RPMI7951 (cell line): ENCODE measurements at places on chromosomes 11 and 22.

DNA sequence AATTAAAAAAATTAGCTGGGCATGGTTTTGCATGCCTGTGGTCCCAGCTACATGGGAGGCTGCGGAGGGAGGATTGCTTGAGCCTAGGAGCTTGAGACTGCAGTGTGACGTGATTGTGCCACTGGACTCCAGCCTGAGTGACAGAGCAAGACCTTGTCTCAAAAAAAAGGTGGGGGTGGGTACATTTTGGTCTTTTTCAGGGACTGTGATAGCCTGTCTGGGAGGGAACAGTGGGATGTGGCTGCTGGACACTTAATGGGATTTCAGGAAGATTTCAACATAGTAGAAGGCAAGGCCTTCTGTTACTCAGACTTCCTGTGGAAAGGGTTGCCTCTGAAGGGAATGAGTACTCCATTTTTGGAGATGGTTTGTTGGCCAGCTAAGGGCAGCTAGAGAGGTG is 40.6 kb downstream of the RELT start:
- peak; percentile 55 for DNase-seq

- DNase-seq = peak; percentile 20
Observed at GRCh38 chr11:28757725-28758515, 649.7 kb downstream of the METTL15 start.

- DNase-seq = peak; percentile 16
Observed at GRCh38 chr11:112856591-112856990, 104.6 kb upstream of the NCAM1 start.

DNA sequence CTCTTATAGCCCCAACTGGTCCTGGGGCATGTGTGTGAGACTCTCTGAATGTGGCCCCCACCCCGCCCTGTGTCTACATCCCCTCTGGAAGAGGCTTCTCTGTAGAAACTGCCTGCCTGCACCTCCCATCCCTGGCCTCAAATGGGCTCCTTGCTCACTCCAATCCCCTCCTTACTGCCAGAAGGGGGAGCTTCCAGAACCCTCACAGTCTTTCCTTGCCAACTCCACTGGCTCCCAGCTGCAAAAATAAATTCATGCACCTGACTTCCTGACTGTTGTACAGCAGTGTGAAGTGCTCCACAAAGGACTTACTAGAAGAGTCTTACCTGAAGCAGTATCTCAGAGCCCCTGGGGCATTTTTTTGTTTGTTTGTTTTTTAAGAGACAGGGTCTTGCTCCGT is 15.2 kb upstream of the SERPIND1 start:
- DNase-seq = no peak

DNA sequence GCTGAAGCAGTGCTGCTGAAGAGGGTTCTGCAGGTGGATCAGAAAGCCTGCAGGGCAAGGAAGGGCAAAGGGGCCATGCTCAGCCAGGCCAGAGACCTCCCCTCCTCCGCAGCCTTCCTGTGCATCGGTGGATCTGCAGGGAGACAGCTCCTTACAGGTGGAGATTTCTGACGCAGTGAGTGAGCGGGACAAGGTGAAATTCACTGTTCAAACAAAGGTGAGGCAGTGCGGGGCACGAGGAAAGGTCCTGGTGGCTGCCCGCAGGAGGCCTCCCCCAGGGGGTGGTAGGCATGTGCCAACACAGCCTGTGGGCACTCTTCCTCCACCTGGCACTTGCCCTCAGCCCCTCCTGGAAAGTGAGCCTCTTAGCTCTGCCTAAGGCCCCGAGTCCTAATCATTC is 8.6 kb downstream of the CFL1 start:
- no peak for DNase-seq

DNA sequence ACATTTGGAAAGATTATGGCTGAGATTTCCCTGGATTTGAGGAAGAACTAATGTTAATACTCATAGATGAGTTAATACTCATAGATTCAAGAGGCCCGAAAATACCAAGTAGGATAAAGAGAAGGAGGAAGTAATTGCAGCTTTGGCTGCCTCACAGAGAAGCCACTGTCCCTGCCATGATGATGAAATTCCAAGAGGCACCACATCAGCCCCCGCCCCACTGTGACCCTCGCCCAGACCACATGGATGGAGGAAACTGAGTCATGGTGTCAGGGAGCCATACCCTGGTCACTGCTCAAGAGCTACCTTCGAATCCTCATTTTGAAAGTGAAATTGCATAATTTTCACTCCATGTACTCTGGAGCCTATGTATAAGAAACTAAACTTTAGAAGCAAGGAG is 92.9 kb upstream of the SLC22A12 start:
- DNase-seq = no peak

DNA sequence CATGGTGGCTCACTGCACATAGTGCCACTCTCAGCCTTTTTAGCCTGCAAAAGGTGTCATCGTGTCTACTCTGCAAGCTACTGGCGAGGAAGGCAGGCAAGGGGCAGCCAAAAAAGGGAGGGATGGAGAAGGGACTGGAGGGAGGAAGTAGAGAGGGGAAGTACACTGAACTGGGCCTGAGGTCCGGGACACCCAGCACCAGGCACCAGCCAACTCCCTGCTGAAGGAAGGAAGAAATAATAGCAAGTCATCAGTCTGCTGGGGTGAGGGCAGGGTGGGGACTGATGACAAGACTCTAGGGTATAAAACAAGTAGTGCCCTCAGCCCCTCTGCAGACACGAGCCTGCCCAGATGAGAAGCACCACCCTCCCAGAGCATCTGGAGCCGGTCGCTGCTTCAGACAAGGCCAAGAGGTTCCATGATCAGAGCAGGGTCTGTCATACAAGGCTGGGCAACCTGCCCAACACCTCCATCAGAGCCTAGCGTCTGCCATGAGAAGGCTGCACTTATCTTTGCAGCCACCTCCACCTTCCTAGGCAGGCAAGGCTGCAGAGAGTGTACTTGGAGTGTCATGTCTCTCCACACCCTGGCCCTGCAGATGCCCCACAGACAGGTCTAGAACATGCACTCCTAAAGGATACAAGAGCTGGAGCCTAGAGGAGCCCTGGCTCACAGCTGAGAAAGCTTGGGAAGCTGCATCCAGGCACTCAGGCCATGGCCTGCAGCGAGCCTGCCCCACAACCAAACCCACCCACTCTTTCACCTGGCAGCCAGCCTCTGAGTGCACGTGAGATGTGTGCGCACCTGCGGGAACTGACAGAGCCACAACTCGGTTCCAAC is 9.0 kb upstream of the COMT start:
- no peak for DNase-seq

DNA sequence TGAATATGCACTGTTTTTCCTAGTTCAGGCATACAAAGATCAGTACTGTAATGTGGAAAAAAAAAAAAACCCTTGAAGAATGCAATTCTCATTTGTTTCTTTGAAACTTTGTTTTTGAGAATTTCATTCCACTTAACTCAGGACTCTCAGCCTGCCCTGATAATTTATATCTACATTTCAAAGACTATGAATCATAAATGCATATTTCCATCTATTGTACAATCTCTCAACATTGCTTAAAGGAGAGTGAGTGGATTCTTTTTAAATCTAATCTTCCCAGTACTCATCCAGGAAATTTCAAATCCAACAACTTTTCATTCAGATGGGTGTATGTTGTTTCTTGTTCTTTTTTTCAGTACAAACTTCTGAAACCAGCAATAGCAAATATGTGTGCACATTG is 322.2 kb upstream of the DDI1 start:
- no peak for DNase-seq

DNA sequence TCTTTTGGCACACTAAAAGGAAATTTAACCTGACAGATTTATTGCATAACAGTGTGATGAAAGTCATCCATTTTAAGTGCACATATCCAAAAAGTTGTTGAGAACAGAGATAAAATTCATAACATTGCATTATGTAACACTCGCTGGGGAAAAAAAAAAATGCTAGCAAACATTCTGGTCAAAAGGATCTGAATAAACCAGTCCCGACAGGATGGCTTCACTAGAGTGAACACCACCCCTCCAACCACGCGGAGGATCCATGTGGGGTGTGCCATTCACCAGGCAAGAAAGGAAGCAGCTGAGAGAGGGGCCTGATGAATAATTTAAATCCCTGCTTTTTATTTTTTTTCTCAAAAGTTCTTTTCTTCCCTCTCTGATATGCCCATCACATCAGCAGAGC is 258.7 kb downstream of the DCDC1 start:
- DNase-seq = no peak

DNA sequence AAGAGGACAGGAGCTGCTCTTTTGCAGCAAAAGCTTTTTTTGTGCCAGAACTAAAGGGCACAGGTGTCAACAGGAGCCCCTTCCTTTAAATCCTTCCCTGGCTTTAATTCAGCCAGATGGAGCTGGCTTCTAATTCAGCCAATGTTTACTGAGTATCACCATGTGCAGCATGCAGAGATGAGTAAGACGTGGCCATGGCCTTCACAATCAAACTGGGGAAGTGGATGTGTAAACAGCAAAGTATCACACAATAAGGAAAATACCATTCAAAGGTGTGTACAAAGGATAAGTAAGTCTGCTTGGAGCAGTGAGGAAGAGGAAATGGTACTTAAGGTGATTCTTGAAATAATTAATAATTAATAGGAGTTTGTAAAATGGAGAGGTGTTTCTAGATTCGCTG is 243.4 kb downstream of the NXPE2 start:
- DNase-seq = no peak

DNA sequence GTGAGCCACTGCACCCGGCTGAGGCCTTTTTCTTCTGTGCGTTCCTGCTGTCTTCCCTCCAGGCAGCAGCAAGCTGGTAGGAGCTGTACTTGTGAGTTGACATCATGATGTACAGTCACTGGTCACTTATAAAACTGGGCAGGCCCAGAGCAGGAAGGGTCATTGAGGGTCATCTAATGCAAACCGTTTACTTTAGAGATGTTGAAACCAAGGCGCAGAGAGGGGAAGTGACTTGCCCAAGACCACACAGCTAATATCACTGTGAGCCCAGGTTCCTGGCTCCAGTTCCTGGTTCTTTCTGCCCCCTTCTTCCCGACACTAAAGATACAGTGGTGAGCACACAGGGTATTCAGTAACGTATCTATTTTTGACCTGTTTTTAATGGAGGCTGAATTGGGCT is 27.3 kb downstream of the PTPRJ start:
- DNase-seq = no peak

DNA sequence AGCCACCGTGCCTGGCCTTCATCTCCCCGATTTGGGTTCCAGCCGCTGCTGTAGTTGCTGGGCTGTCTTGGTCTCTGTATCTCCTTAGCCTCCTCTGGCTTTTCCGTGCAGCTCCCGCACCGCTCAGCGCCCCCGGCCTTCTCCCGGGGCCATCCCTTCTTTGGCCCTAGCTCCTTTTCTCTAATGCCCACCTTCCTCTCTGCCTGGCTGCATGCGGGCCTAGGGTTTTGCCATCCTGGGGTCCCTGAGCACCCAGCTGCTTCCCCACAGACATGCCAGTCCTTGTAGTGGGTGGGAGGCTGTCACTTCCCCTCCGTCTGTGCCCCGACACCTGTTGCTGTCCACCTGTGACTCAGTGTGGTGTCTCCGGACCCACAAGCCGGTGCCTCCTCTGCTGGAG is 36.4 kb downstream of the KCNJ4 start:
- DNase-seq = no peak

- DNase-seq = peak; percentile 66
Observed at GRCh38 chr11:20964985-20965384, 295.6 kb downstream of the NELL1 start.

DNA sequence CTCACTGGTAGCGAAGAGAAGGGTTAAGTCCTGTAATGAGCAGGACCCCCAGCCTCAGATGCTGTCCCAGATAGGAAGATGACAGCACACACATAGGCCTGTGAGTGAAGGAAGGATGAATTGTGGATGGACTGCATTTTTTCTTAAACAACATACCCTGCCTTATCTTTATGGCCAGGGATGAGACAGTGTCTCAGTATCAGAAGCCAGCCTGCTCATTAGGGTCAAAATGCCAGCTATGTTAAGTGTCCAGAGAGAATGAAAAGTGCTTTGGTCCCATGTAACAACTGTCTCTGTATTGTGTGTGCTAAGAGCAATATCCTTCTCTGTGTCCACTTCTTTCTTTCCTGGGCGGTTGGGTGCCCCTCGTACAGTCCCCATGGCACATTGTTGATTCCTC is 30.2 kb downstream of the PPFIBP2 start:
- DNase-seq = no peak

GRCh38 chr11:91947215-91947820 is 277.3 kb upstream of the FAT3 start:
- DNase-seq = peak; percentile 1

GRCh38 chr11:34671946-34672345 is 51.1 kb downstream of the EHF start:
- no peak for DNase-seq

DNA sequence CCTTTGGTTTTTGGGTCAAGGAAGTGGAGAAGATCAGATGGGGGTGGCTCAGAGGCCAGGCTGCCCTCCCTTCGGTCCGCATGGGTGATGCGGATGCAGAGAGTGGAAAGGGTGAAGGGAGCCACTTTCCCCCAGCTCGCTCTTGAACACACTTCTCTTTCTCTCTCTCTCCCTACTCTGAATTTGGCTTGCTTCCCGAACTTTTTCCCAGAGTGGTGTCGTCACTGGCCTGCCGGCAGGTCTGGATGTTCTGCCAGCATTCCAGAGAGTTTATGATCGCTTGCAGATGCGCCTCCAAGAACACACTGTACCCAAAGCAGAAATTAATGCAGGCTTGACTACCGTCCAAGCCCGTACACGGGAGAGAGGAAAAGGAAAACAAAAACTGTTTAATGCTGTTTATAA is 103.2 kb downstream of the ZBTB16 start:
- peak; percentile 96 for DNase-seq

DNA sequence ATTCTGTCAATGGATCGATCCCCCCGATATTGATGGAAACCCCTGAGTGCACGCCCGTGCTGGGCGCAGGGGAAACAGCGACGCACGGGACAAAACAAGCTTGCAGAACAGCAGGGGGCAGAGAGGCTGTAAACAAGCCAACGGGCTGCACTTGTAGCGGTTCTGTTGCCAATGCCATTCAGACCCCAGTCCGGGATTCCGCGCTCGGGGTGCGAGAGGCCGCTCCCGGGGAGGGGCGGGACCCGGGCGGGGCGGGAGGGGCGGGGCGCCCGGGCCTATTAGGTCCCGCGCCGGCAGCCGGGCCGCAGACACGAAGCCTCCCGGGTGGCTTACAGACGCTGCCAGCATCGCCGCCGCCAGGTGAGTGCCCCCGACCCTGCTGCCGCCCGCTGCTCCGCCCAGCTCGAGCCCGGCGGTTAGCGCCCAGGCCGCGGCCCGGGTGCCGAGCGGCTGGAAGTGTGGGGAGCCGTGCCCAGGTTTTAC is at the start of gene BIK:
BIK (plus strand) TSS at position 307 of the 483 bp plus-strand sequence. CDS start 13,273 bp downstream, outside the sequence.
- peak; percentile 31 for DNase-seq

DNA sequence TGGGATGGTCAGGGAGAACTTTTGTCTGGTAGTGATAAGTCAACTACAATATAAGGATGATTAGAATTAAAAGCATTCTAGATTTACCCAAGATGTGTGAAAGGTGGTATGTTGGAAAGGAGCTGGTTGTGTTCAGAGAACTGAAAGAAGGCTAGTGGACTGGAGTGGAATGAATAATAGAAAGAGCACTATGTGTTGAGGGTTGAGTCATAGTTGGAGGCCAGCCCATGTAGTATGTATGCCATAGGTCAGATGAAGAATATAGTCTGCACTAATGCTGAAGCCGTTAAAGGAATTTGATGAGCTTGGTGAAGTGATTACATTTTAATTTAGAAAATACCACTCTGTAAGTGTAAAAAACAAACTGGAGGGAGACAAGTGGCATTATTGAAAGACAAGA is 514.1 kb downstream of the CNTN5 start:
- no peak for DNase-seq
